ENCODE measurements at places on chromosomes 6 and 20.

GRCh38 chr6:136174510-136174909 is 75.6 kb downstream of the MTFR2 start:
- DNase-seq, result no peak

DNA sequence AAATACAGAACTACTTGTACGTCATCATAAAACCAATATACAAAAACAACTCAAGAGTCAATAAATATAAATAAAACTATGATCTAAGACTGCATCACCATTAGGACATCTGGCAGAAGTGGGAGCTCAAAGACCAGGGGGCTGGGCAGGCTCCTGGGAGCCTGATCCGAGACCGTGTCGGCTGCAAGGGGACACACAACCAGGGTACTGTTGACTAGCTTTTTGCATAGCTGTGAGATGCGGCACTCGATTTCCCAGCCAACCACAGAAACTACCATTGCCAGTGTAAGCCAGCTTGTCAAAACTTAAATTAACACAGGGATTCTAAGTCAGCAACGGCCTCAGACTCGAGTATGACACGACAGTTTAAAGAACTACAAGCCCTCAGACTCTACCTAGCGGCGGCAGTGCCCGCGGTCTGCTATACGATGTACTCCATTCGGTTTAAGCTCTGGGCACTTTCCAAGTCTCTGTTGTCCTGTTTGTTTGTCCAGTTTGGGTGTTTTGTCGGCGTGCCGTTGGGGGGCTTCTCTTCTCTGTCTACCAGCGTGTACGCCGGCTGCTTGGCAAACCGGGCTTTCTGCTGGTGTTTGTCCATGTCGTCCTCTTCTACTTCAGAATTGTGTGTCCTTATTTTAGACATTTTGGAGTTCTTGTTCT is 34.6 kb downstream of the JAG1 start:
- DNase-seq, result no peak

DNA sequence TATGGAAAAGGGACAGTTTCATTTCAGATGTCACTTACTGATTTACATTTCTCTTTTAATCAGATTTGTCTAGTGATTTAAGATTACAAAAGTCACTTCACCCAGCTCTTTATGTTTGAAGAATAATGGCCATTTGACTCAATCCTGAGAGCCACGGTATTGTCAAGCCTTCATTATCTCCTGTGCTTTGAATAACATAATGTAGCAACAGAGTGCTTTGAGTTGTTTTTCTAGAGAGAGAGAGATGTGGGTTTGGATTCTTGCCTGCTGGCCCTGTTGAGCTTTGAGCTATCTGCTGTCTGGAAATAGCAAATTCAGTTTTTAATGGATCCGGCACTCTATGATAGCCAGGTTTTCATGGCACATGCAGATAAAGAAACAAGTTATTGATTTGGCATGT is 478.4 kb upstream of the SOX4 start:
- no peak for DNase-seq

DNA sequence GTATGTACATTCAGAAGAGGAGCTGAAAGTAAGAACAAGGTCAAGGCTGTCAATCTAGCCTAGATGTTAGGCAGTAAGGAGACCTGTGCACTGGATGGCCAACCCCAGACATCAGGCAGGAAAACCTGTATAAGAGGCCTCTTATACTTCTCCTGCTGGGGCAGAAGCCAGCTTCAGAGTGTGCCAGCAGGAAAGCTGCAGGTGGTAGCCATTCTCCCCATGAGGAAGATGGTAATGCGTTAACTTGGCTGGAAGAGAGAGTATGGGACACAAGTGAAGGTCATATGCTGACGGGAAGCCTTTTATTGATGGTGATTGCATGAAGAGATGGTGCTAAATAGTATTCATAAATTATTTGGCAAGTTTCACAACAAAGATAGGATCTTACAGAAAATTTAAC is 20.6 kb downstream of the NHLRC1 start:
- no peak for DNase-seq

GRCh38 chr6:90139272-90139817 is 157.3 kb downstream of the BACH2 start:
- no peak for DNase-seq

GRCh38 chr6:4192173-4192572 is 56.8 kb upstream of the ECI2 start:
- DNase-seq, result no peak

GRCh38 chr6:88698661-88699060 is 264.8 kb downstream of the RNGTT start:
- DNase-seq, result no peak

GRCh38 chr6:56835612-56836011 is 119.3 kb upstream of the BEND6 start:
- no peak for DNase-seq

GRCh38 chr6:3014675-3015066 is 15.0 kb downstream of the NQO2 start:
- DNase-seq, result no peak

DNA sequence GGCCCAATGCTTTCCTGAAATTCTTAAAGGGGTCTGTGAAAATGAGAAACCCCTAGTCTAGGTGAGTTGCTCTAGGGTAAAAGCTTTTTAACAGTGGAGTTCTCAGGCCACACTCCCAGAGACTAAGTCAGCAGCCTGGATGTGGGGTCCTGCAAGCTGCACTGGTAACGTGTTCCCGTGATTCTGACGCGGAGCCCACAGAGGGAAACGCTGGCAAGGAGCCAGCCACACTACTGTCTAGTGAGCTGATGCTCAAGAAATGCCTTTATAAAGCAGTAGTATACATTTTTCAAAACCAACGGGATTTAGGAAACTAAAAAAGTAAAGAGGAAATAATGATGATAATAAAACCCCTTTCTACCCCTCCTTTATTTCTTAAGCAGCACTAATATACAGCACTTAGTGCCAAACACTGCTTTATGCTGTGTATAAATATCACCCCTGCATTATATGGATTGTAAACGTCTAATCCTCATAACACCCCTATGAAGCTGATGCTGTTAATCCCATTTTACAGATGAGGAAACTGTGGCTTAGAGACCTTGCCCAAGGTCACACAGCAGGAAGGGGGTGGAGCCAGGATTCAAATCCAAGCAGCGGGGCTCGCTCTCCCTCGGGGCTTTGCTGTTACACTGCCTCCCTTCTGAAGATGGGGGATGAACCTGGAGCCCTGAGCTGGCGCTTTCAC is 25.0 kb downstream of the KCNK15 start:
- DNase-seq, result no peak

- DNase-seq, result no peak
Measured at GRCh38 chr20:40508821-40509220, 180.2 kb downstream of the MAFB start.

- no peak for DNase-seq
Measured at GRCh38 chr6:111758608-111759329, 114.5 kb downstream of the FYN start.

- DNase-seq, result no peak
Measured at GRCh38 chr20:13262302-13262650, 41.2 kb downstream of the ISM1 start.

GRCh38 chr20:16707674-16708073 is 22.2 kb upstream of the SNRPB2 start:
- no peak for DNase-seq

DNA sequence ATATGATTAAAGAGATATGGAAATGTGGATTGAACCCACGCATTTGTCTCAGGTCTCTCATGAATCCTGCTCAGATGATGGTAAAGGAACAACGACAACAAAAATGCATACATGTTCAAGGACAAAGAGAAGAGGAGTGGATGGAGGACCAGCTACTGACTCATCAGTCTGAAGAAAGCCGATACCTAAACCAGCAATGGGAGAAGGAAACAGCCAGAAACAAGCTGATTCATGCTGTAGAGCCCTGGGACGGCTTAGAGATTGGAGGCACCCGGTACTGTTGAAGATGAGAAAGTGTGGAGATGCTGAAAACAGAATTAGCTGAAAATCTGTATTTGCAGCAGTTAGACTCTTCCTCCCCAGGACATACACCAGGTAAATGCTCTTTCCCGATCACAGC is 14.4 kb upstream of the RIPPLY2 start:
- no peak for DNase-seq

DNA sequence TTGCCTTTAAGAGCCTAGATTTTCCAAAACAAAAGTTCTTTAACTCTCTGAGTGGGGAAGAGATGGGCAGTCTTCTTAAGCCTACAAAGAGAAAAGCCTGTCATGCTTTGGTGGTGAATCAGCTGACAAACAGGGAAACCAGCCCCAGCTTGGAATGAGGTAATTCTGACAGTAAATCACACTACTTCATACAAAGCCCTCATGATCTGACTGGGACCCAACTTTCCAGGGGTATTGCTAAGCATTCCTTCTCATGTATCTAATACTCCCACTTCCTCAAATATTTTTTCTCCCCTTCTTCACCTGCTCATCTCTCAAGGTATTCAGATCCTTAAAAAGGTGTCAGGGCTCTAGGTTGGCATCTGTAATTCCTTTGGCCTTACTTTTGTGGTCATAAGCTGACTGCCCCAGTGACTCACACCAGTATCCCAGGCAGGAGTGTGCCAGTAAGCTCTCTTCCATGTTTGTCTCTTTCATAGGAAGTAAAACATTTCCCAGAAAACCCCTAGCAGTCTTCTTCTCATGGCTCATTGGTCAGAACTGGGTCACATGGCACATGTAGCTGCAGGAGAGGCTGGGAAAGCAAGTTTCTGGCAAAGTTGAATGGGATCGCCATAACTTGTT is 15.0 kb upstream of the TBC1D22B start:
- no peak for DNase-seq

- DNase-seq, result no peak
Measured at GRCh38 chr6:89134723-89135122, 11.1 kb upstream of the PM20D2 start.

DNA sequence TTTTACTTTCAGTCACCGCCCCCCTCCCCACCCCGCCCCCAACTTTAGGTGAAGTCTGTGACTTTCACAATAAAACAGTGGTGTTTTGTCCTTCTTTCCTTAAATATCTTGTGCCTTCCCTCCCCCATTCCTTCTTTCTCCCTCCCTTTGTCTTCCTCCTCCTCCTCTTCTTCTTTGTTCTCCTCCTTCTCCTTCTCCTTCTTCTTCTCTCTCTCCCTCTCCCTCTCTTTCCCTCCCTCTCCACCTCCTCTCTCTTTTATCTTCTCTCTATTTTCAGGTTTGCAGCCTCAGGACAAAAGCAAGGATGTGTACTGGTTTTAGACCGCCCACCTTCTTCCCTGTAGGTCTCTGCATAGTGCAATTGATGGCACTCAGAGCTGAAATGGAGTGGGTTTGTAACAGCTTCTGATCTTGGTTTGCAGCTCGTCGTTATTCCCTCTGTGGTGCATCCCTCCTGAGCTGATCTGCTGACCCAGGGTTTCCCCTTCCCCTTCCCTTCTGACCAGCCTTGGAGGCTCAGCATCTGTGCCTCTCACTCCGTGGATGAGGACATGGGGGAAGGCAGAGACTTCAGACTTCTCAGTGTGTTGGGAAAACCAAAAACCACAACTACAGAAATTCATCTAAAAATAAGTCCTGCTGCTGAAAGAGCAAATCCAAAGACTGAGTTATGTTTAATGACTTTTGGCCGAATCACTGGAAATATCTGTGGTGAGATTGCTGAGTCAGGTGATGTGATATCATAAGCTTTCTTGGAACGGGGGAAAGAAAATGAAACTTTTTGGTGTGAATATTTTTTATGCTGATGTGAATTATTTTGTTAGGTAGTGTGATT is 6.9 kb downstream of the VGLL2 start:
- DNase-seq, result no peak

DNA sequence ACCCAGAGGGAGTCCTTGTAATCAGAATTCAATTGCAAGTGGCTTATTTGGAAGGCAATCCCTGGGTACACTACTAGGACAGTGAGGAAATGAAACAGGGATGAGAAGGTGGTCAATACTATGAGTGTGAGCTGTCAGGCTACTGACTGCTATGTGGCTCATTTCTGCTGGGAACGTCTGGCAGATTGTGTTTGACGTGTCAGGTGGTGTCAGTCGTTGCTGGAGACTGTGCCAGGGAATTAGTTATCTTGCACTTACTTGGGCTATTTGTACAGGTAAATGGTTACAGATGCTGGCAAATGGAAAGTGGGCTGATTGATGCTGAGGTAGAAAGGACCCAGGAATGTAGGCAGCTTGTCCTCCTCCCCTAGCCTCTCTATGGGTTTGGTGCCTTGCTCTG is 17.4 kb downstream of the CST4 start:
- DNase-seq, result no peak

DNA sequence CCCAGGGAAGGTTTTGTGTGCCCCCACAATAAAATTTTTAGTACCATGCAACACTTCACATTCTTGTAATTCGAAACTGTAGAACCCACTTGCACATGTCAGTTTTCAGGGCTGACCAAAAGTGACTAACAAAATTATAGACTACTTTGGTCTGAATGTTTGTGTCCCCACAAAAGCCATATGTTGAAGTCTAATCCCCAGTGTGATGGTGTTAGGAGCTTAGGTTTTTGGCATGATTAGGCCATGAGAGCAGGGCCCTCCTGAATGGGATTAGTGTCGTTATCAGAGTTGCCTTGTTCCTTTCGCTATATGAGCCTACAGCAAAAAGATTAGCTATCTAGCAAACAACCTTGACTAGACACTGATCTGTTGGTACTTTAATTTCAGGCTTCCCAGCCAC is 49.0 kb upstream of the TENT5A start:
- no peak for DNase-seq

- DNase-seq, result no peak
Measured at GRCh38 chr6:87543696-87544473, 45.9 kb downstream of the RARS2 start.

- no peak for DNase-seq
Measured at GRCh38 chr20:22920898-22921297, 114.2 kb upstream of the SSTR4 start.

- DNase-seq, result no peak
Measured at GRCh38 chr20:21315138-21315537, 12.0 kb downstream of the XRN2 start.

DNA sequence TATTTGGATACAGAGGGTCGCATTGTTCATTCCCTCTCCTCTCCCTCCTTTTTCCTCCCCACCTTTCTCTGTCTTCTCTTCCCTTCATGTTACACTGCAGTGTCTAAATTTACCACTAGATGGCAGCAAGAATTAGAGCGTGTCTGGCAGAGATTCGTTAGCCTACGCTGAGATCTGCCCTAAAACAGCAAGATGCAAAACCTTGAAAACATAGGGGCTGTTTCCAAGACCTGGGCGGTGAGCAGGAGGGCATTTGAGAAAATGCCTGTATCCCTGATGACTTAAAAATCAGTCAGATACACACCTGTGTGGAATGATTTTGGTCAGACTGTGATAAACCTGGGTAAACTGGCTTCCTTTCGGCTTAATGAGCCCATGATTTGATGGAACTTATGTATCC is 101.5 kb upstream of the ISM1 start:
- peak; percentile 6 for DNase-seq

All from stimulated activated CD8-positive, alpha-beta memory T cell treated with anti-CD3 and anti-CD28 coated beads, Interleukin-7, amount 100 ng/mL, for 4 hours (primary cell).